ENCODE measurements at places on chromosomes 1 and 21. TPM values are rescaled to one million over a fixed set of nuclear protein-coding genes. Genes with fewer than 3 reads are reported as not detected.

PDE4B gene
- polyA plus RNA-seq, result 25.6 TPM

DYNLT5 gene
- 5.1 TPM for polyA plus RNA-seq

DNA sequence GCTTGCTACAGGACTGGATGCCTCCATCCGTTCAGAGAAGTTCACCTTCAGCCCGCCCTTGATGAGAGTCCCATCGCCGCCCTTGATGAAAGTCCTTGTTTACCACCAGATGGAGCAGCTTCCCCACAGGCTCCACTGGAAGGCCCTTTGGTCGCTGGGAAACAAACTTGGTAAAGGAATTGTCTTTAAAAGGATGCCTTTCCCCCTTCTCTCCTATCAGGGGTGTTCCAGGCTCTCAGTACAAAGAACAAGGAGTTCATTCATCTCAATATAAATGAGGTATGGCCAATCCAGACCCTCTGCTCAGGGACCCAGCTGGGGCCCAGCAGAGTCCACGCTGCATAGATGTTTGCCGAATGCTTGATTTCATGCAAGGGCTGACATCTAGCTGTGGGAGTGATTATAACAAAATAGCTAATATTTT lies 50.8 kb downstream of the CAPN9 start:
- peak; percentile 88 for DNase-seq

- no peak for DNase-seq
Measured at GRCh38 chr1:51048670-51049069, 53.4 kb upstream of the C1orf185 start.

- DNase-seq, result no peak
Measured at GRCh38 chr1:43482215-43482614, 28.5 kb upstream of the HYI start.

- DNase-seq, result no peak
Measured at GRCh38 chr1:169586067-169586394, 250 bp downstream of the F5 start.

GRCh38 chr1:187471555-187471954 lies 642.8 kb downstream of the PLA2G4A start:
- DNase-seq, result no peak

- no peak for DNase-seq
Measured at GRCh38 chr1:61237659-61238358, 155.4 kb downstream of the NFIA start.

- no peak for DNase-seq
Measured at GRCh38 chr1:38950553-38950952, 8.9 kb upstream of the RHBDL2 start.

- no peak for DNase-seq
Measured at GRCh38 chr1:115116512-115116911, 27.2 kb upstream of the TSPAN2 start.

Data from muscle of leg (tissue), 16 donors.